BJ (cell line): ENCODE measurements at places on chromosomes 5 and 9. TPM values are rescaled to one million over a fixed set of nuclear protein-coding genes. Genes with fewer than 3 reads are reported as not detected.

Gene ZCCHC7
- polyA plus RNA-seq = 23.2 and 25.3 TPM in 2 replicates

DNA sequence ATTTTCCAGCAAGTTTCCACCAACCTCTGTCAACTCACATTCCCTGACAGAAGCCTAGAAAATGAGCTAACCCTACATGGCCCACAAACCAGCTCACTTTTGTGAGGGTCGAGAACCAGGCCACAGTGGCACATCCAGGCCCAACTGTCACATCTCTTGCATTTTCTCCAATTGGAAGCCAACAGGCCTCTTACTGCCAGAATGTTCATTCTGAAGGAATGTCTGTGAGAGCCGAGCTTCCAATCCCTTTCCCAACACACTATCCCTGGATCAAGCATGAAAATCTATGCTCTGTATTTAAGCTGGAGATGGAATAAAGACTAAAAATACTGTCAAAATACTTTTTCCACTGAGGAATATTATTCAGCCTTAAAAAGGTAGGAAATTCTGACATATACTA lies 20.0 kb downstream of the MARCHF3 start:
- DNase-seq = no peak

Gene ENTPD8
- polyA plus RNA-seq = not detected in 2 replicates

- no peak for DNase-seq
Observed at GRCh38 chr5:68395926-68396511, 180.5 kb downstream of the PIK3R1 start.

- DNase-seq = no peak
Observed at GRCh38 chr9:20373263-20373662, 249.0 kb downstream of the MLLT3 start.

DNA sequence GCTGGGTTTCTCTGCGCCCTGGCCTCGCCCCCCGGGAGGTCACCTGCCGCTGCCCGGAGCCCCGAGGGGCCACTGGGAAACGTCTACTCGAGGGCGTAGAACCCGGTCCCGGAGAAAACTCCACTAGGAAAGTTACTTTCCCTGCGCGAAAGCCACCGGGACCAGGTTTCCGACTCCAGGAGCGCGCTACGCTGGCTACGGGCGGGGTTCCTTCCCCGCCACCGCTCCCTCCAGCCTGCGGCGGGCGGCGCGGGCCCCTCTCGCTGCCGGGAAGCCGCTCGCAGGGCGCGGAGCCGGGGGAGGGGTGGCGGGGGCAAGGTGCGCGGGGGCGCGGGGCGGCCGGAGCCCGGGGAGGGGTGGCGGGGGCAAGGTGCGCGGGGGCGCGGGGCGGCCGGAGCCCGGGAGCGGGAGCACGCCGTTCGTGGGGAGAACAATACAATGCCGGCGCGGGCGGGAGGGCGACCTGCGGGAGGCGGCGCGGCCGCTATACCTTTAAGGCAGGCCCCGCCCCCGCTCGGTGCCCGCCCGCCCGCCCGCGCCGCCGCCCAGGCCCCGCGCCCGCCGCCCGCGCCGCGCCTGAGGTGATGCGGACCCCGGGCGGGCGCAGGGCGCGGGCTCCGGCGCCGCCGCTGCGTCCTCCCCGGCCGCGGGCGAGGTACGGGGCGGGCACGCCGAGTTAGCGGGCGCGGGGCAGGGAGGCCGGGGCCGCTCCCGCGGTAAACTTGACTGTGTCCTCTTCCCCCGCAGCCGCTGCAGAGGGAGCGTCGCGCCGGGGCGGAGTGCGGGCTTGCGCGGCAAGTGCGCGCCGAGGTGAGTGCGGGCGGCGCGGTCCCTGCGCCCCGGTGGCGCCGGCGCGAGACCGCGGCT lies 278.1 kb downstream of the AOPEP start:
- DNase-seq = no peak

DNA sequence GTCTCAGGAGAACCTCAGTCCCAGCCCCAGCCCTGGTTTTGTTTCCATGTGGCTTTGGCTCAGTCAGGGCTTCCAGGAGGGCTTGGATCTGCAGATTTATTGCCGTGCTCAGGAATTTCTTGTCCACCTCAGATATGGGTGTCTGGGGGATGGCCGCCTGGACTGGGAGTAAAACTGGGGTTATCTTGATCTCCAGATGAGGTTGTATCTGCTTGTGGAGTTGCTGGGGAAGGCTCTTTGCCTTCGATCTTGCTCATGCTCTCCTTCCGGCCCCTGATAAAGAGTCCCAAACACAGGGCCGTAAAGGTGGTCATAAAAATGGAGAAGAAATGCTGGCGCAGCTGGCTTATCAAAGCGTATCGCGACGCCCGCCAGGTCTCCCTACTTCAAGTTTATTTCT lies 17.8 kb upstream of the PITX1 start:
- DNase-seq = no peak

Gene RETREG1
- polyA plus RNA-seq = 0.04 and 0.06 TPM in 2 replicates

Gene FNIP1
- 5.3 and 8.9 TPM in 2 replicates for polyA plus RNA-seq

DNA sequence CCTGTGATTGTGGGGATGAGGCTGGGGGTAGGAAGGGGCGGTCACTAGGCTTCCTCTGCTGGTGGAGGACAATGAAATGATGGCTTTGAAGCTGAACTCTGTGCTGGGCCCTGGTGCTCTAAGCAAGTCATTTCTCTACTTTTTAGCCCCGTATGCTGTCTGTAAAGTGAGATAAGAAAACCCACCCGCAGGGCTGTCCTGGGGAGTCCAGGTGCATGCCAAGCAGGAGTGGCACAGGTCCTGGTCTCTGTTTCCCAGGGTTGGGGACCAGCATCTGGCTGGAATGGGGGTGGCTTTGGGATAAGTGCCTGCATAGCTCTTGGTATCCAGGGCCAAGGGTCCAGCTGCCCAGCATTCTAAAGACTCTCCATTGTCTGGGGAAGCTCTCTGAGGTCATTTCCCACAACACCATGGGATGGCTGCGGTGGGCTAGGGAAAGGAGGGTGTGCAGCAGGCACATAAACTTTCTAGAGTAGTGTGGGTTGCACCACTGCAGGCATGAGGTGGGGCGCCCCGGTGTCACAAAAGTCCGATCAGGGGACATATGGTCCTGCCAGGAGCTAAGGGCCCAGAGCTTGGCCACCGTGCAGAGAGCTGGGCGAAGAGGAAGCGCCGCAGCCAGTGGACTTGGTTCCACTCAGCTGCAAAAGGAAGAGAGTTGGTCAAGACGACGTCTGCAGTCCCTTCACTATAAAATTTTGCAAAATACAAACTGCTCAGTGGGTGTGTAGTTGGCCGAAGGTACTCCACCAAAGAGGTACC lies 25.6 kb upstream of the GTF3C5 start:
- DNase-seq = no peak

Gene GAS1
- 26.2 and 30.9 TPM in 2 replicates for polyA plus RNA-seq

Gene NMUR2
- not detected in 2 replicates for polyA plus RNA-seq

Gene PCA3
- not detected in 2 replicates for polyA plus RNA-seq

- DNase-seq = no peak
Observed at GRCh38 chr9:126683698-126684044, 69.9 kb downstream of the LMX1B start.

GRCh38 chr9:73736270-73736669 lies 584.6 kb downstream of the ANXA1 start:
- DNase-seq = no peak

DNA sequence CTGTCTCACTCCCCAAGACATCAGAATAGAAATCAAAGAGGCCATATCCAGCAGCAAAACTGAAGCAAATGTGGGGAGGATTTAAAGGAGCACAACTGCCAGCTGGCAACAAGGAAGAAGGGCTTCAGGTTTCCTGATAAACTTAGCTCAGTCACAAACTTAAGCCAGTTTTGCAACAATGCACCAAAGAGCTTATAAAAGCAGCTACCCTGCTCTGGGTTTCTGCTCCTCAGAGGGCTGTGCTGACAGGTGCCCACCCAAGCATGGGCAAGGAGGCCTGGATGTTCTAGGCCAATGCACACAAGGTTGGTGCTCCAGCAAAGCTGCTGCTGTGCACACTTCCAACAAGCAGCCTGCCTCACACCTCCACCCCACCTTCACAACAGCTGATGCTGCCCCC lies 132.9 kb downstream of the SIL1 start:
- no peak for DNase-seq

DNA sequence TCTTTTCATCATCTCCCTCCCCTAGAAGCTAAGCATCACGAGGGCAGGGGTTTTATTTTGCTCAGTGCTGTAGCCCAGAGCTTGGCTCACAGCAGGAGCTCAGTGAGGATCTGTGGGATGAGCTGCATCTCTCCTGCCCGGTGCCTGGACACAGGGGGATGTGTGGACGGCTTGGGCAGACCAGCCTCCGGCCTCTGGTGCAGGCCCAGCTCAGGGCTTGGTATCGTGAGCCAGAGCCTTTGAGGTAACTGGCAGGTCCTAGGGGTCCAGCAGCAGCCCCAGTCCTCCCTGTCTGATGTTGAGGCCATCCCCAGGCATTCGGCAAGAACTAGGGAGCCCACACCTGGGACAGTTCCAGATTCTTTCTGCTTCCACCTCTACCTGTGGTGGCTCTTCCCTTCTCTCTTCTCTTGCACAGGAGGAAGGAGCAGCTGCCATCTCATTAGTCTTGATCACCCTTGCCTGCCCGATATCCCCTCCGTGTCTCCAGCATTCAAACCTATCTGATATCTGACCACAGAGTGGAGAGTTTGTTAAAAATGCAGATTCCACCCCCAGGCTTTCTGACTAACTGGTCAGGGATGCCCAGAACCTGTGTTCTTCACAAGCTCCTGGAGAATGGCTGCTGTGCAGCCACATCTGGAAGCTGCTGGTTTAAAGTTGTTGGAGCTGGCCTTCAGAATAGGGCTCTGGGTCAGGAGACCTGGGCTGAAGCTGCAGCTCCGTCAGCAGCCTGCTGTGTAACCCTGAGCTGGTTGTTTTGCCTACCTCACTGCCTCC lies 7.9 kb upstream of the SLC6A7 start:
- no peak for DNase-seq

Gene RHOBTB3
- 288 and 320 TPM in 2 replicates for polyA plus RNA-seq

- no peak for DNase-seq
Observed at GRCh38 chr5:96816991-96817390, 9.2 kb upstream of the ERAP1 start.

DNA sequence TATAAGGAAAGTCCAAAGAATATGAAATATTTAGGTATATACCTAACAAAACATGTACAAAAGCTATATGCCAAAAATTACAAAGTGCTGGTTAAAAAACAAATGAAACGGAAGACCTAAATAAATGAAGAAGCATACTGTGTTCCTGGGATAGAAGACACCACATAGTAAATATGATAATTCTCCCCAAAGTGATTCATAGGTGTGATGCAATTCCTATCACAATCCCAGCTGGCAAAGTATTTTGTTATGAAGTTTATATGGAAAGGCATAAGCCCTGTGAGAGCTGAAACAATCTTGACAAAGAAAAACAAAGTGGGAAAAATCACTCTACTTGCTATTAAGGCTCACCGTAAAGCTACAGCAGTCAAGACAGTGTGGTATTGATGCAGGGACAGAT lies 2.6 kb upstream of the SMIM23 start:
- DNase-seq = no peak

- DNase-seq = no peak
Observed at GRCh38 chr5:59757442-59757841, 136.1 kb downstream of the PDE4D start.

Gene PIP5K1B
- polyA plus RNA-seq = 0.05 TPM in 1 of 2 replicates, not detected in the other

DNA sequence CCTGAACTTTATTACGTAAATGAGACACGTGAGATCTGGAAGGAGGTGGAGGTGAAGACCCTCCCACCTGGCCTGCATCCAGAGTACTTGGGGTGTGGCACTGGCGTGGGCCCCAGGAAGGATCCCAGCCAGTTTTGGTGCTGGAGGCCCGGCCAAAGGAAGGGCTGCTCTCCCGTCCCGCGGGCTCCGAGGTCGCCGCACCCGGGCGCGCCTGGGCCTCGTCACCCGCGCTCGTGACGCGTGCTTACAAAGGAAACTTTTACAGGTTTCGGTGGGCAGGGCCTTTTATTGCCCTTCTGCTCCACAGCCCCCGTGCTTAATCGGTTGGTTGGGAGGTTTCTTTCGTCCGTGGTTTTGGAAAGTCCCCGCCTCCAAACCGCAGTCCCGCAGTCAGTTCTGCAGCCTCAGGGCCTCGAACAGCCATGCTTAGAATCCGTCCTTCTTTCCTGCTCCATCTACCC lies 29.2 kb downstream of the CDKN2A start:
- no peak for DNase-seq

DNA sequence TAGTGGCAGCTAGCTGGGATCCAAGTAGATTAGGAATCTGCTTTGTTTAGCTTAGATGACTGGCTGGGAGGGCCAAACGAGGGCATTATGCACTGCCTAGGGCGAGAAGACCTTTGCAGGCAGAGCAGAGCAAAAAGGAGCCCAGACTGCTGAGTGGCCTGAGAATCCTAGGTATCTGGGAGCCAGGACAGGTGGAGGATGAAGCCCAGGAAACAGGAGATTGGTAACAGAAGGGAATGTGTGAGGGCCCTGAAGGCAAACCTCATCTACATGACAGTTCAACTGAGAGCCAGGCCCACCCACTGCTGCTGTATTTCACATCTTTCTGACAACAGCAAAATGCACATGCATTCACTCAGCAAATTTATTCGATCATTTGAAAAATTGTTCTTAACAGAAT lies 192.3 kb downstream of the DTWD2 start:
- no peak for DNase-seq

Gene CD274
- 3.8 and 4.4 TPM in 2 replicates for polyA plus RNA-seq

DNA sequence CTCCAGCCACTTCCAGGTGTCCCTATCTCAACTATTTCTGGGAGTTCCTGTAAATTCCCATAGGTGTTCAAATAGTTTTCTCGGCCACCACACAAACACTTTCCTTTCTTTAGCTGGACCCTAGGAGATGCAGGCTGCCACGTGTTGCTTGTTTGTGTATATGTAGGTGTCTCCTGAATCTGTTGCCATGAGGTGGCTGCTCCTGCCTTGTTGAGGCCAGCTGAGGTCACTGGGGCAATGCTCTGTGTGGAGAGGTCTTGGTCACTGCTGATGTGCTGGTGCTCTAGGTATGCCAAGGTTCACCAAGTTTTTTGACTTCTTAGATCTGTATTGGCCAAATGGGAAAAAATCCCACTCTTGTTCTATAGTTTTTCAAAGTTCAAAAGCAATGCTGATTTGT lies 132.5 kb upstream of the CHD1 start:
- DNase-seq = no peak

Gene ARSB
- 26.7 and 27.7 TPM in 2 replicates for polyA plus RNA-seq

Gene IL33
- polyA plus RNA-seq = not detected in 2 replicates

GRCh38 chr5:132099905-132100304 lies 26.3 kb downstream of the CSF2 start:
- DNase-seq = no peak
